ENCODE measurements at places on chromosomes 2 and 18. TPM values are rescaled to one million over a fixed set of nuclear protein-coding genes. Genes with fewer than 3 reads are reported as not detected.

DNA sequence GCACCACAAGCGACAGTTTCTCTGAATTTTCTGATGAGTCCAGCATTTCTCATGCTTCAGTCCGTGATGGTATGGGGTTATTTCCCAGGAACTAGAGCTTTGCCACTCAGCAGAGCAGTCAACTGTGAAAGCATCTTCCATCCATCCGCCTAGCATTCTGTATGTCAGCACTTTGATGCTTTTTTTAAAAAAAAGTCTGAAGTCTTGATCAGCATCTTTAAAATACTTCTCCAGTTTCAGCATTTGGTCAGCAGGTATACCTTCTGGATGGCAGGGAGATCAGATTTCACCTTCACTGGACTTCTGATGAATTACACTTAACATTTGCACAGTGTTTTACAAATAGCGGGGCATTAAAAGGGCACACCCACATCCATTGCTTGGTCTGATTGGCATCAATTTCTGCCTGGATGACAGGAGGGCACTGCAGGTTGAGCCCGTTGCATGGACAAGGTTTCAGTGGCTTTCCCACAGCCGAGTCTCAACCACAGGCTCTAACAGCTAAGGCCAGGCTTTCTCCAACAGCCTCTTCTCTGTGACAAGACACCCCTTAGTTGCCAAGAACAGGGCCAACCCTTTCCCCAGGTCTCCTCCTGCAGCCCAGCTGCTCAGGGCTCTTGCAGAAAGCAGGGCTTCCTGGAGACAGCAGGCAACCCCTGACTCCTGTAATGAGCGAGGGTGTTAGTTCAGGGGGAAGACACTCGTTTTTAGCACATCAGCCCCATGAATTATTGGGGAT is 54.0 kb downstream of the EMILIN2 start:
- no peak for DNase-seq

DNA sequence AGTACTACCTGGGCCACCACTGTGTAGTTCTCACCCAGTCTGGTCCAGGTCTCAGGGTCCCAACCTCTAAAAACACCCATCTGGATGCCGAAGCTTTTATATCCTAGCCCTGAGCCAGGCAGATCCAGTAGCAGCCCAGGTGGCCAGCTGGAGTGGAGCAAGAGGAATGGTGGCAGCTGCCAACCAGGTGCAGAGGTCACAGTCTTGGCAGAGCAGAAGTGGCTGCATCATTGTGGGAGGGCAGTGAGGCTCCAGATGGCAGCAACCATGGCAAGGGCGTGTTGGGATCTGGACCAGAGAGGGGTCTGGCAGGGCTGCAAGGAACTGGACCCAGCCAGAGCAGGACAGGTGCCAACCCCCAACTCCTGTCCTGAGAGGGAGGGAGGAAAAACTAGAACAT is 72.2 kb upstream of the AGAP1 start:
- DNase-seq: peak; percentile 16

GRCh38 chr2:214471990-214472389 is 61.1 kb downstream of the VWC2L start:
- DNase-seq: no peak

DNA sequence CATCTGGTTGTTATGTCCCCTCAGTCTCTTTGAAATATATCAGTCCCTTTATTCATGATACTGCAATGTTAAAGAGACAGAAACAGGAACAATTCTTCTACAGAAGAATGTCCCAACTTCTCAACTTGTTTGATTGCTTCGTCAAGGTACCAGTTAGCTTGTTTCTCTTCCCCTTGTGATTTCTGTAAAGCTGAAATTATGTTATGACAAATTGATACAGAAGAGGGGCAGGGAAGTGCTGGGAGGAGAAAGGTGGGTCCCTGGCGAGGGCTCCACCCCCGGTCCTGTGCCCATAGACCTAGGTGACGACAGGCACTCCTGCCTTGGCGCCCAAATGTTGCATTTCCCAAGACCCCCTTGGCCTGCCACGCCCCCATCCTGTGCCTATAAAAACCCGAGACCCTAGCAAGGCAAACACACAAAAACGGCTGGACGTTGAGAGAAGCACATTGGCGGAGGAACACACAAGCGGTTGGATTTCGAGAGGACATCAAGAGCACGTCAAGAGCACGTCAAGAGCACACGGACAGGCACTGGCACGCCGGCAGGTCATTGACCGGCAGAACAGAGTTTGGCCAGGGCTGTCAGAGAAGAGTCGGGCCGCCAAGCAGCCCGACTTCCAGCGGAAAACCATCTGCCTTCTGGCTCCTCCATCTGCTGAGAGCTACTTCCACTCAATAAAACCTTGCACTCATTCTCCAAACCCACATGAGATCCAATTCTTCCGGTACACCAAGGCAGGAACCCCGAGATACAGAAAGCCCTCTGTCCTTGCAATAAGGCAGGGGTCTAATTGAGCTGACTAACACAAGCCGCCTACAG is 11.5 kb upstream of the RTN4 start:
- no peak for DNase-seq

DNA sequence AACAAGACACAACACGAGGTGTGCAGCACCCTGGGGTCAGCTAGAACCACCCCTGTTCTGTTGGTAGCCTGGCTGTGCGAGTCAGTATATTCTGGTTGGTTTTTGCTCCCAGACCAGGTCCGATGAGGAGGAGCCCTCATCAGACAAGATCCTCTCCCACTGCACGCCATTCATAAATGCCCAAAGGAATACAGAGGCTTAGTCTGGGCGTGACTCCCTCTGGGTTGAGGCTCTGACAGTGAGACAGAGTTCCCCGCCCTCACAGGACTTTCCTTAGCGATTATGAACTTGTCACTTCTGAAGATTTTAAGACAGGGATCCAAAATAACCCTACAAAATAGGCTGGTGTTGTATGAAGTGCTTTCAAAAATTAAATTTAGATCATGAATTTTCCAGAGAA is 85.5 kb upstream of the MC2R start:
- DNase-seq: no peak

DNA sequence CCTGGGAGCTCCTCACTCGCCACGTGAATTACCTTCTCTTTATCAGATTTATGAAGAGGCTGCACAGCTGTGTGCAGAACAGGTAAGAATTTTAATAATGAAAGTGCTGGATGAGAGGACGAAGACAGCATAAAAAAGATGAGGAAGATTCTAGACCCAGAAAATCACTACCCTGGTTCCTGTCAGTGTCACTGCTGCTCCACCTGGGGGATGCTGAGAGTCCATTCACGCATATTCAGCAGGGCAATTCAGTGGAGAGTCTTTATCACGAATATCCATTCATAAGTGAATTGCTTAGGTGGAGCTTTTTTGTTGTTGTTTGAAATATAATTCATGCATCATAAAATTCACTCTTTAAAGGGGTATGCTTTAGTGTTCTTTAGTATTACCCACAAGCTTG is 52.0 kb downstream of the MRPL33 start:
- no peak for DNase-seq

- DNase-seq: no peak
These were observed 752.6 kb upstream of the TMEFF2 start for GRCh38 chr2:192947352-192947751.

GRCh38 chr18:59911600-59911999 is 11.8 kb downstream of the PMAIP1 start:
- no peak for DNase-seq

- DNase-seq: peak; percentile 33
These were observed 70.6 kb upstream of the WDR75 start for GRCh38 chr2:189370719-189371118.

- DNase-seq: no peak
These were observed 97.0 kb downstream of the NEB start for GRCh38 chr2:151637271-151637781.

DNA sequence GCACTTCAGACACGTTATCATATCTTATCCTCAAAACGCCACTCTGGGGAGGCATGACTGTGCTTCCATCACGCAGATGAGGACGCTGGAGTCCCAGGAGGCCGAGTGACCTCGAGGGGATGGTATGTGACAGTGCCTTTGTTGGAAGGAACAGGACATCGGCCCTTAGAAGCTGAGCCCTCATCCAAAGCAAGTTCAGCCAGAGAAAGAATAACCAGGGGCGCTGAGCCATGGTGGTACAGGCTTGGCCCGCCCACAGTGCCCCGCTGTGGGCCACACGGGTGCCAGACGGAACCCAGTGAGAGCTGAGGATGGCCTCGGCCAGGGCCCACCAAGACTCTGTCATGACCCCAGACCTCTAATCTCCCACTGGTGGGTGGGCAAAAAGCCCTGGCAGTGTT is 31.3 kb downstream of the HS1BP3 start:
- no peak for DNase-seq

DNA sequence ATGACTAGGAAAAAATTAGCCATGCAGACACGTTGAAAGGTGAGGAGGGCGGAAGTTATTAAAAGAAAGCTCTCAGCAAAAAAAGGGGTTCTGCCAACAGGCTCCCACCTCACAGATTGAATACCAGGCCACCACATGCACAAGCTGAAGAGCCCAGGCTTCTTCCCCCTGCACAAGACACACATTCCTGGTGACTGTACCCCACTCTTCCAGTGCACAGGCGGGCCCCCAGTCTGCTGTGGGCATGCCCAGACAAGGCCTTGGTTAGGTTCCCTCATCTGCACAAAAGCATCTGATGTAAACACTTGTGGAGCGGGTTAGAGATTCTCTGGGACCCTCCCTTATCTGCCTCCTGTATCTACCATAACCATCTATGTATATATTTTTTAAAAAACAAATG is 81.7 kb downstream of the AGPS start:
- no peak for DNase-seq

- DNase-seq: no peak
These were observed 3.9 kb upstream of the MBD2 start for GRCh38 chr18:54228364-54228763.

DNA sequence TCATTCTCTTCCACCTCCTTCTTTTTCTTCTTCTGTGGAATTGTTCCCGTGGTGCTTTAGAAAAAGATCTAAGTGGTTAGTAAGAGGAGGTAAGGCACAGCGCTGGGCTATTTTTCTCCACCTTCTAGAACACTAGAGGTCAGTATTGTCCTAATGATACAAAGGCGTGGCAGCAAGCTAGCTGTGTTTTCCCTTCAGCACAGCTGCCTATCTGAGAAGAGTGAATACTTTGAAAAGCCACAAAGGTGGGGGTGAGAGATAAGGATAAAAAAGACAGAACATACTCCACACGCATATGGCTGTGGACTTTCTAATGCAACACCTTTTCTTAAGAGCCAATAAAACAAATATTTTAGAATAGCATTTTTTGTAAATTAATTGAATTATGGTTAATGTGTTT is 2.1 kb downstream of the CNTNAP5 start:
- DNase-seq: no peak

Gene NT5C1B
- total RNA-seq: not detected

Gene CACNB4
- not detected for total RNA-seq

Gene IGFBP2
- 191 TPM for total RNA-seq

Gene PLEK
- total RNA-seq: not detected

Gene PLCL1
- total RNA-seq: not detected

Gene NEB
- total RNA-seq: not detected

Gene C1D
- total RNA-seq: 50.1 TPM
